ENCODE measurements at places on chromosomes 6 and 20.

- DNase-seq, result no peak
Measured at GRCh38 chr20:62832951-62833391, 16.1 kb downstream of the COL9A3 start.

- no peak for DNase-seq
Measured at GRCh38 chr6:151027936-151028838, 162.7 kb downstream of the MTHFD1L start.

DNA sequence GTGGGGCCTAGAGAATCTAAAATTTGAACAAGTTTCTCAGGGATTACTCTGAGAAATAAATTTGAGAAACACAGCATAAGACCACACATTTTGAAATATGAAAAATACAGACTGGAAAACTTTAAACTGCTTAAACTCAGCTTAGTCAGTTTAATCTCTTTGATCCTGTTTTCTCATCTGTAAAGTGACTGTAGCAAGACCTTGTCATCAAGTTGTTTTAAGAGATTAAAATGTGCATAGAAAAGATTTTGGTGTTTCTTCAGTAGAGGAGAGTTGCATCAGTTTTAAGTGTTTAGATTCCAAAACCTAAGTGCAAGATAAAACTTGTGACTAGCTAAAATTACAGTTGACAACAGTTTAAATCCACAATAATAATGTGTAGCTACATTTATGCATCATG is 8.1 kb upstream of the BCKDHB start:
- no peak for DNase-seq

DNA sequence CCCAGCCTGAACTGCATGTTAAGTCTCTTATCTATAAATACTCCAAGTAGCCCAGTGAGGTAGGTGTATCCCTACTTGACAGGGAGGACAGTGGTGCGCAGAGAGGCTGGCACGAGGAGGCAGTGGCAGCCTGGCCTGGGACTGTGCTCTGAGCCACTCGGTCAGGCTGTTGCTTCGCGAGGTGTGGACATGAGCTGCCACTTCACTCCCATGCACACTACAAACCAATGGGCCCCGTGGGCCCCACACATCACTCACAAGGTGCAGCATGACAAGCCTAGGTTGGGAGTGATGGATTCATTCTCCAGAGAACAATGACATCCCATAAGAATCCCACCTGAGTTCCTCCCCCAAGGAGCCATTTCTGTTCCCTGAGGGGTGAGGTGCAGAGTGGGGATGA is 54.9 kb downstream of the TMEM242 start:
- no peak for DNase-seq

- peak; percentile 62 for DNase-seq
Measured at GRCh38 chr6:26311012-26311384, 54.0 kb upstream of the BTN3A2 start.

- no peak for DNase-seq
Measured at GRCh38 chr6:110878751-110879522, 4.4 kb downstream of the AMD1 start.

- DNase-seq, result no peak
Measured at GRCh38 chr6:51885957-51886356, 201.5 kb downstream of the PKHD1 start.

DNA sequence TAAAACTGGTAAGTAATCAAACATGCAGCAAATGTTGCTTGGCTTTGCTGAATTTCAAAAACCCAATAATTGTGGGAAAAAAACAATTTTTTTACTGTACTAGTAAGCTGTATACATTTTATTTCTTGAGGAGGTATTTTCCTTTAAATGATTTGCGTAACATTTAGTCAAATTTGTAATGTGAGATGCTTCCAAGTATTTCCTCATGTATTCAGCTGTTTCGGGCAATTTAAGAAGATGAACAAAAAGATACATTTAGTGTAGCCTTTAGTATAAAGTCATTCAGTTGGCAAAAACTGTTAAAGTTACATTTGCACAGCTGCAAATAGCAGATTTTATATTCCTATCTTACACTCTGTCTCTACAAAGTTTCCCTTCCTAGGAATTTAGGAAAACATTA is 186.1 kb upstream of the SCGN start:
- DNase-seq, result no peak

DNA sequence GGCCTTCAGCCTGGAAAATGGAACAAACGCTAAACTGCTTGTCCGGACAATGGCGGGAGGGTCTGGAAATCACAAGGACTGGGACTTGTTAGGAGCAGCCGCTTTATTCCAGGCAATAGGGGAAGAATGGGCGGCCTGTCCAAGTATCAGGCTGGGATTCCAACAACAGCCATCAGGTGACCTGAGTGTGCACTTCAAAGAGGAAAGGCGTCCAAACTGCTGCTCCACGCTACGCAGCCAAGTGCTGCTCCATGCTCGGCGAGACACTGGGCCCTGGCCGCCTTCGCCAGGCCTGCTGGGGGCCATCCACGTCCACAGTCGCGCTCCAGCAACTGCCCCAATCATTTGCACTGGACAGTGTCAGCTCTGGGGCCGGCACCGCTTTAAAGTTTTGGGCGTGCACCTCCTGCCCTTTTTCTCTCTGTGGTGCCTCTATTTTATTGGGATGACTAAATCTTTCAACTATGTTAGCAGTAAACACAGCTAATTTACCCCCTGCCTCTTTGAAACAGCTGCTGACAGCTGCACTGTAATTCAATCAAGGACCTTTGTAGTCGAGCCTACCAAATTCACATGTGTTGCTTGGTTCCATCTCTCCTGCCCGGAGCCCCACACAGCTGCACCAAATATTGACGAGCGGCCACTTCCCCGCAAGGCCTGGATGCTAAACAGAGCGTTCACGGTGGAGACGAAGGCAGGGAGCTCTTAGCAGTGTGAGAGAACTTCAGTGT is 98.3 kb downstream of the BMP7 start:
- DNase-seq, result no peak

GRCh38 chr20:21862956-21863355 is 157.5 kb downstream of the PAX1 start:
- DNase-seq, result no peak
